Inflammatory macrophage treated with lipopolysaccharide for 4 hours (primary cell): ENCODE measurements at places on chromosomes 16 and 17.

DNA sequence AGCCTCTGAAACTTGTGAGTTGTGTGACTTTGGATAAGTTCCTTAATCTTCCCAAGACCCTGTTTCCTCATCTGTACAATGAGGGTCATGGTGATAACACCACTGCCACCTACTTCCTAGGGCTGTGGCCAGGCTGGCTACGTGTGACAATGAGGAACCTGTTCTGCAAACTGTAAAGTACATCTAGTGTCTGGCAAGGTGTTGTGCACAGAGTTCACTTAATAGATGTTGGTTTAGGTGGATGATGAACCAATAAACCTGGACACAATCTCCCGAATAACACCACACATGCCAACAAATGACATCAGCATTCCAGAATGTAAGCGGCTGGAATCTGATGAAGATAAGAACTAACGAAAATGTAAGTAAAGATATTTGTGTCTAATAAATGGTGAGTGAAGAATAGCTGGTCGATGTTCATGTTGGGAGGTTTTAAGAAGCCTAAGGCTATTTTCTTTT is 82.3 kb downstream of the MARCHF10 start:
- DNase-seq, result peak; percentile 62

DNA sequence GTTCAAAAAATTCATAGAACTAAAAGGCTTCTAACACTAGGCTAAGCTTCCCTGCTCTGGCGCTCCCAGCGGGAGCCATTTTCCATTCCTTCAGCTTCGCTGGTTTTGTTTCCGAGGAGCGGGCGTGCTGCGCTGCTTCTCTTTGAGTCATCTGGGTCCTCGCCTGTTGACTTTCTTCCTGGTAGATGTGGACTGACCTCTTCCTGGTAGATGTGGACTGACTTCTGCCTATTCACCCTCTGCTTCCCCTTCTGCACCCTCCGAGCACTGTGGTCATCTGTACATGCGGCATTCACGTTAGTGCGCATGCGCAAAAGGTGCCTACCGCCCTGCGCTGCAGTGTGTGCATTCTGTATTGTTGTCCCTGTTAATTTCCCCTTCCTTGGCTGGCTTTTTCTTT is 40.8 kb upstream of the SEC14L1 start:
- DNase-seq, result peak; percentile 98

DNA sequence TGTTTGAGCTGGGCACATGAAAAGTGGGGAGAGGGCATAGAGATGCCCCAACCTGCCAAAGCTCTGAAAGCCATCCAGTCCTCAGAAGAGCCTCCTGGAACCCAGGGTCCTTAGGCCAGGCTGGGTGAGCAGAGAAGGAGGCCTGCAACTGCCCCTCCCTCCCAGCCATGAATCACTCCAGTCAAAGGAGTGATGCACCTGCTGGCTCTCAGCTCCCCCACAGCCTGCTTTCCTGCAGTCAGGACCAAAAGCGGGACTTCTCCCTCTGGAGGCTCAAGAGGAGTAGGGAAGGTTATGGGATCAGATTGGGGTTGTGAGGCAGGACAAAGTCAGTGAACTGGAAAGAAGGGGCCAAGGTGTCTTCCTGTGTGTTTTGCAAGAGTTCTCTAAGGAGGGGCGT is 145.6 kb downstream of the TMEM132E start:
- DNase-seq, result no peak

GRCh38 chr17:58985367-58985766 is 121.3 kb downstream of the TRIM37 start:
- DNase-seq, result no peak

DNA sequence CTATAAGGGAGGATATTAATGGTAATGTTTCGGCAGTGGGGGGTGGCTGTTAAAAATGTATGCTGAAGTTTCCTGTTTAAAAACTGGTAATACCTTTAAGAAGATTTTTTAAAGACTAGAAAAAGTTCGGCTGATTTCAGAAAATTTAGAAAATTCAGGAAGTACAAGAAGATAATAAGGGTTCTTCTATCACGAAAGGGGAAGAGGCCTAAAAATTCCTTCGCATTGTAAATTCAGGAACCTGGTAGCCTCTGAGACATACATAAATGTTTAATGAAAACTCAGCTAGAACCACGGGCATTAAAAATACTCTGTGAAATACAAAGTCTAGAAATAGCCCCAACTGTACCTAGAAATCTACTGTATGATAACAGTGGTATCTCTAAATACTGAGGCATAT is 181.2 kb downstream of the PARN start:
- DNase-seq, result peak; percentile 40
